Gastrocnemius medialis (tissue), 4 donors: ENCODE measurements at places on chromosomes 1 and 21.

- DNase-seq = no peak
These were observed 29.4 kb upstream of the STUM start for GRCh38 chr1:226519135-226519534.

- DNase-seq = no peak
These were observed 35.8 kb downstream of the C1orf198 start for GRCh38 chr1:230832476-230832875.

- DNase-seq = no peak
These were observed 21.8 kb downstream of the ADORA1 start for GRCh38 chr1:203149188-203149840.

- DNase-seq = no peak
These were observed 4.6 kb downstream of the MYCL start for GRCh38 chr1:39896909-39897685.

DNA sequence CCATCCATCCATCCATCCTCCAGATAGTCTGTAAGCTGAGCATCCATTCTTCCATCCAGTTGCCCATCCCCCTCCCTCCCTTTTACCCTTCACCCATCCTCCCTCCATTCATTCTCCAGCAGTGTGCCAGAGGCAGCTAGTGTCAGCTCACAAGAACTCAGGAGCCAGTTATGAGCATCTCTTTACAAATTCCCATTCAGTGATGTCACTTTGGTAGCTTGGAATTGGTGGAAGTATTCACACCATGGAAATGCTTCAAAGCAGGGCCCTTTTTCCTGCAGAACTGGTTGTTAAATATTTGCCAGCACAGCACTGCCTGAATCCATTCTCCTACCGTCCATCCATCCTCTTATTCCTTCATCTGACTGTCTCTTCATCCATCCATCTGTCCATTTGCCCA lies 72.5 kb downstream of the ARHGEF10L start:
- no peak for DNase-seq

DNA sequence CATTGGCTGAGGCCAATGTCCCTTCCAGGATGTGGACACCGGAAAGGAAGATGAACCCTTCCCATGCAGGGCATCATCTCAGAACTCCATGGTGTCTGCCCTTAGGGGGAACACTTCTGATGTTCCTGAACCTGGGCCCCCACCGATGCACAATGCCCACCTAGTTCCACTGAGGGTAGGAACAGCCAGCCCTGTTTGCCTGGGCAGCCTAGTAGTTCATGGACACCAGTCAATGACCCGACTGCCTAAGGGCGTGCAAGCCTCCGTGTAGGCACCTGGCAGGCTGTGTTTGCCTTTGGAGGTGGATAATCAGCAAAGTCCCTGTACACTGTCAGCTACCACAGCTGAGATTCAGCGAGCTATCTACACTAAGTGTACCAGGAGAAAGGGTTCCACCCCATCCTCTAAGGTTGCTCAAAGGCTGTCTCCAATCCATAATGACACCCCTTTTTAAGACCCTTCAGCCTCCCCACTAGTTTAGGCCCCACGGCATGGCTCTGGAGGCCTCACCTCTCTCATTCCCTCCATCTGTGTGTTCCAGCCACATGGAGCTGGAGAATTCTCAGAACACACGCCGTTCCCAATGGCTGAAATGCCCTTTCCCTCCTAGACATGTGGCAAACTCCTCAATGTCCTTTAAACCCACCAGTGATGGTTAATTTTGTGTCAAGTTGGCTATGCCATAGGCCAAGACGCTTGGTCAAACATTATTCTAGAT lies 124.8 kb upstream of the EDN2 start:
- DNase-seq = no peak

DNA sequence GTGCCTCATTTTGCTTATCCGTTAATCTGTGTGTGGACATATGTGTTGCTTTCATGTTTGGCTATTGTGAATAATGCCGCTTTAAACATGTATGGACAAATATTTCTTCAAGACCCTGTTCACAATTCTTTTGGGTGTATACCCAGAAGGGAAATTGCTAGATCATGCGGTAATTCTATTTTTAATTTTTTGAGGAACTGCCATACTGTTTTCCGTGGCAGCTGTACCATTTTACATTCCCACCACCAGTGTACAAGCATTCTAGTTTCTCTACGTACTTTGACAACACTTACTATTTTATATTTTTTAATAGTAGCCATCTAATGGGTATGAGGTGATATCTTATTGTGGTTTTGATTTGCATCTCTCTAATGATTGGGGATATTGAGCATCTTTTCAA lies 7.1 kb upstream of the NID1 start:
- DNase-seq = no peak

GRCh38 chr1:201877877-201878401 lies 10.8 kb upstream of the SHISA4 start:
- DNase-seq = no peak

- no peak for DNase-seq
These were observed 376.9 kb downstream of the HHIPL2 start for GRCh38 chr1:222171005-222171404.

DNA sequence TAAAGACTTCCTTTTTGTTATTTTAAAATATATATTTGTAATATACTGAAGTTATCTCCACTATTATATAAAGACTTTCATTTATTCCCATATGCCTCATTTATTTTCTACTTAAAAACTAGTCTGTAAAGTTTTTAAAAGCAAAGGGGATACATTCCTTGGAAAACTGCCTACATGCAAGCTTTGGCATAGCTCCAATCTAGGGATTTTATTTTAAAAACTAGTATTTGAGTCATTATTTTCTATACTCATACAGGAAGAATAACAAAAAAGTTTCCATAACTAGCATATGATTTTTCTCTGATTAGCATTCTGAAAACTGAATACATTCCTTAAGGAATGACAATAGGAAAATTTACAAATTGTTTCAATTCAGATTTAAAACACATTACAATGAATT lies 88.9 kb downstream of the COL24A1 start:
- no peak for DNase-seq

DNA sequence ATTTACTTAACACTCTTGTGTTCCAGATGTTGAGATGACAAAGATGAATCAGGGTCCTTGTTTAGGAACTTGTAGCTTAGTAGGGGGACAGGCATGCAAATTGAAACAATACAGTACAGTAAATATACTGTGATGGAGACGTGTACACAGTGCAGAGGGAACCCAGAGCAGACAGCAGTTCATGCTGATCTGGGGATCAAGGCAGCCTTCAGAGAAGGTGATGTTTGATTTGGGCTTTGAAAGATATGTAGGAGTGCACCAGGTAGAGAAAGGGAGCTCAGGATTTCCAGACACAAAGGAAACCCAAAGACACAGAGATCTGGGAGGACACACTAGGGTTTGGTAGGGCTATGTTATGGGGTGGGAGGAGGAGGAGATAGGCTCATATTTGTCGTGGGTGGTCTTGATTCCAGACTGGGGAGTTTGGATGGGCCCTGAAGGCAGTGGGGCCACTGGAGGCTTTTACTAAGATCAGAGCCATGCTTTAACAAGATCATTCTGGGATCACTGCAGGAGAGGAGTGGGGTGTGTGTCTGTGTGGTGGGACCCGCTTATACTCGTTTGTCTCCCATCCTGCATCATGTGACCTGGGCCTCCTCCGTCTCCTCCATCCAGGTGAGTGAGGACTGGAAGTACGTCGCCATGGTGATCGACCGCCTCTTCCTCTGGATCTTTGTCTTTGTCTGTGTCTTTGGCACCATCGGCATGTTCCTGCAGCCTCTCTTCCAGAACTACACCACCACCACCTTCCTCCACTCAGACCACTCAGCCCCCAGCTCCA lies 7.8 kb downstream of the CHRNB2 start:
- DNase-seq = no peak
